Activated CD8-positive, alpha-beta memory T cell treated with anti-CD3 and anti-CD28 coated beads, Interleukin-2, amount 10 ng/mL, durations not matched to agents 7 days and 5 days (primary cell): ENCODE measurements at places on chromosomes 3 and 15.

DNA sequence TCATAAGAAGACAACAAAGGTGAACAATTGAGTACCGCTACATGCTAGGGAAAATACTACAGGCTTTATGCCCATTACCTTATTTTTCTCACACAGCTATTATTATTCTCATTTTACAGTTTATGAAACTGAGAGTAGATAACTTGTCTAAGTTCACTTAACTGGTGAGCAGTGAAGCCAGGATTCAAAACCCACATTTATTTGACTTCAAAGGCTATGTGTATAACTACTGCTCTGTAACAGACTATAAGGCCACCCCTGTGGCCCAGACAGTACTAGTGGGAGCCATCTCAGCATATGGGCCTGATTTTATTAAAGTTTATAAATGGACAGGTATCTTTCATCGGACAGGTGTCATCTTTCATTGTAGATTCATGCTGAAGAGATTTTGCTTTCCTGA lies 14.4 kb upstream of the BBX start:
- no peak for DNase-seq

DNA sequence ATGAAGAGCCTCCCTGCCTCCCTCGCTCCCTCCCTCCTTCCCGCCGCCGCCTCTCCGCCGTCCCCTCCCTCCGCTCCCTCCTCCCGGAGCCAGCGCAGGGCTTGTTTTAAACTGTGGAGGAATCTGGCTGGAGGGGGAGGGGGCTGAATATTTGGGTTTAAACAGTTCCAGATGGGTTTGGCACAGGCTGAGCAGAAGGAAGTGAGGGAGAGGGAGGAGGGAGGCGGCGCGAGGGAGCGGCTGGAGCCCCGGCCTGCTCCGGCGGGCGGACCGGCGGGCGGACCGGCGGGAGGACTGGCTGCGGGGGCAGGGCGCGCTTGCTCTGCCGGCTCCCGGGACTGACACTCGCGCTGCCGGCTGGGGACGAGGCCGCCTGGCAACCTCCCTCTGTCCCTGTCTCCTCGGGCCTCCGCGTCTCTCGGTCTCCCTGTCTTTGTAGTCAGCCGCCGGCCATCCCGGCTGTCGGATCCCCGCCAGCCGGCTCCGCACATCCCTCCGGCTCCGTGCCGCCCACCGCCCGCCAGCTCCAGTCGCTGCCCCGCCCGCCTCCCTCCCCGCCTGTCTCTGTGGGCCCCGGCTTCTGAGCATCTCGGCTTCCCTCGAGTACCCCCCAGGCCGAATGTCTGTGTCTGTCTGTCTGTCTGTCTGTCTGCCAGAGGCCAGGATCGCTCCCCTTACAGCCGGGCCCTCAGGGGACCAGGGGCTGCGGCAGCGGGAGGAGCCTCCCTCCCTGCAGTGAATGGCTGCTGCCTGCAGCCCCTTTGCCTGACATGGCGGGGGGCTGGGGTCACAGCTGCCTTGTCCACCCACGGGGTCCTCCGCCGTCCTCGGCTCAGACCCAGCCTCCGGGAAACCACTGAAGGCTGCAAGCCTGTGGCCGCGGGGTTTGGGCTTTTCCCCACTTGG lies 7.6 kb downstream of the EPHB3 start:
- DNase-seq, result no peak

DNA sequence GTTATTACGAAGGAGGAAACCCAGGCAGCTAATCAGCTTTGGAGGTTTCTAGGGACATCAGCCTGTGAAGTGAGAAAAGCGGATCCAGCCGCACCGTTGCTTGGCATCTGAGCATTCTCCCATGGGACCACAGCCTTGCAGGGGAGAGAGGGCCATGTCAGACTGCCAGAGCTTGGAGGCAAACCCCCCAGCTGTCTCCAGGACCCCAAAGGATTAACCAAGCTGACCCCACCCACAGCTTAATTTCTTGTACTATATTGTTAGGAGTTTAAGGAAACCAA lies 5.1 kb downstream of the IGDCC3 start:
- no peak for DNase-seq

GRCh38 chr15:101283931-101284330 lies 6.6 kb upstream of the SELENOS start:
- no peak for DNase-seq

DNA sequence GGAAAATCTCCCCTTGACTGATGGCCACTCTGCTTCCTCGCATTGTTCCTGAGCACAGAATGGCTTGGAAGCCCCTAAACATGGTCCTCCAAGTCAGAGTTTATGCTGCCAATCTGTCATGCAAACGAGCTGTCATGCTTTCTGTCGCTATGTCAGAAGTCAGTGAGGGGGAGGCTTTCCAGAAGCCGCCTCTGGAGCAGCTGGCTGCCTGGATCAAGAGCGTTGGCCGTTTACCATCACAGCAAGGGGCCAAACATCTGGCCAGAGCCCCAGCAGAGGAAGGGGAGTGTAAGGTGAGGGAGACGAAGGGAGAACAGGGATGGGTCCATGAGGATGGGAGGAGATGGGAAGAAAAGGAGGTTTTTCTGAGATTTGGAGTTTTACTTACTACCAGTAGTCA lies 372.6 kb upstream of the NR2F2 start:
- DNase-seq, result no peak

DNA sequence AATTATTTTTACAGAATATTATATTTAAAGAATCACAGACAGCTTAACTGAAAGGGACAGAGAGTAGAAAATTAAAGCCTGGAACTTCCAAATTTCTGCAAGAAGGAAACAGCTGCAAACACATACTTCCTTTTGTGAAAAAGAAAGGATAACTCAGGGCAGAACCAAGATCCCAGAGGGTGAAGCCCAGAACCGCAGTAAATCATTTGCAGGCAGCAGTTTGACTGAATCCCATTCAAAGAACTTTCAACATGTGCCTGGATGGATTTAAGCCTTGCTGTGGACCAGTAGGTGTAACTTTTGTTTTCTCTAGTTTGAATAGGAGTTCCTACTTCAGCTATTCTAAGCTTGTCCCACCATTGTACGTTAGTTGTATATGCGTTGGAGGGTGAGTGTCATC lies 733.2 kb downstream of the ROBO2 start:
- DNase-seq, result no peak

- no peak for DNase-seq
These were observed 70.5 kb upstream of the GOLGA8B start for GRCh38 chr15:34653992-34654391.

- no peak for DNase-seq
These were observed 14.9 kb upstream of the RFT1 start for GRCh38 chr3:53144862-53145712.

GRCh38 chr3:65173841-65174240 lies 486.0 kb upstream of the ADAMTS9 start:
- DNase-seq, result no peak

DNA sequence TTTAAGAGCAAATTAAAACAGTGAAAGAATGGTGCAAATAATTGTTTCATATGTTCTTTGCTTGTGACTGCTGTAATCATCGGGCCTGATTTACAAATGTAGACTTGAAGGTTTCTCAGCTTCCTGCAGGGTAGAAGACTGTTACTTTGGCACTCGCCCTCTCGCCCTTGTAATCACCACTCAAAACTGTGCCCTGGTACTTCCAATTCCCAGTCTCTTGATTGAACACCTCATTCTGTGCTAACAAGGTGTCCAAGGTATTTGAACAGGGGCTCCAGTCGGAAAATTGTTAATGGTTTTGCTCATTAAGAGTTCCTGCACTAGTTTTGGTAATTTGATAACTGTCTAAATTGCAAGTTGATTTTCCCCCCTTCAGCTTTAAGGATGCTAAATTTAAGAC lies 209.5 kb downstream of the ZIC1 start:
- DNase-seq, result no peak

GRCh38 chr15:58309963-58310928 lies 121.5 kb upstream of the LIPC start:
- DNase-seq, result no peak

DNA sequence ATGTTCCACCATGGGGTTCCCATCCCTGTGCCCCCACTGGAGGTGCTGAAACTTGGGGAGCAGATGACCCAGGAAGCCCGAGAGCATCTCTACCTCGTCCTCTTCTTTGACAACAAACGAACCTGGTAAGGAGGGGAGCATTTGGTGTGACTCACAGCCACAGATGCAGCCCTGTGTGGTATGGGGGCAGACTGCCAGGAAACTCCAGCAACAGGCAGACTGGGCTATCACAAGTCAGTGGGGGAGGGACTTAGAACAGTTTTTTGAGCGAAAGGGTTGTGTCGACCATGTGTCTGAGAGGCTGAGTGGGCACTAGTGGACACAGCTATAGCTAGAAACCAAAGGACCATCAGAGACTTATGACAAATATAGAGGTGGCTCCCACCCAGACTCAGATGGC lies 3.4 kb upstream of the OGG1 start:
- DNase-seq, result peak; percentile 65

- DNase-seq, result no peak
These were observed 81.8 kb downstream of the CLASP2 start for GRCh38 chr3:33636125-33636850.

DNA sequence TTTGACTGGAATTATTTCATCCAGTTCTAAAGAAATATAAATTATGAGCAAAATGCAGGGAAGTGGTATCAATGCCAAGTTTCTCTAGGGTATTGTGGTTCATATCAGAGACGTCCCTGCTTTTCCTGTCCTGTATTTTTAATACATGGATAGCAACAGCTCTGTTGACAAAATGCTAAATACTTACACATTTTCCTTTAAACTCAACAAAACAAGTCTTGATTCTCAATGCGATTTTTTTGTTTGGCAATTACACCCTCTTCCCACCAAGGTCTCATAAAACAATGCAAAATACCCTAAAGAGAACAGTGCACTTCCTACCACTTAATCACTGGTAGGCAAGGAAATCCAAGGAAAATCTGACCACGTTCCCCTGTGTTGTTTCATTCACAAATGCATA lies 120.0 kb downstream of the DUT start:
- no peak for DNase-seq

DNA sequence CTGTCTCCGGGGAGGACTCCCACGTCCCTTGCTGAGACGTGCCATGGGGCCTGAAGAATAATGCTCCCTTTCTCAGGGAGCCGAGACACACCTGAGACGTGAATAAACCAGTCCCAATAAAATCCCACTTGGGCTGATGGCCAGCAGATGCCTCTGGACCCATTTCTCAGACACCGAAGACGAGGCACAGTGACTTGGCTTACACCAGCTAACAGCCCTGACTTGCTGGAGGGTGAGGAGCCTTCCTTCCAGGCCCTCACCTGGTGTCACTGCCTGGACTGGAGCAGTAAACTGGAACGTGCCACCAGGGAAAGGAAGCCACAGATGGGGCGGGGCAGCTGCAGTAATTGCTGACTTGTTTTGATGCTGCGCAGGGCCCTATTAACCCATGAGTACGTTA lies 189.7 kb downstream of the PDZRN3 start:
- no peak for DNase-seq

DNA sequence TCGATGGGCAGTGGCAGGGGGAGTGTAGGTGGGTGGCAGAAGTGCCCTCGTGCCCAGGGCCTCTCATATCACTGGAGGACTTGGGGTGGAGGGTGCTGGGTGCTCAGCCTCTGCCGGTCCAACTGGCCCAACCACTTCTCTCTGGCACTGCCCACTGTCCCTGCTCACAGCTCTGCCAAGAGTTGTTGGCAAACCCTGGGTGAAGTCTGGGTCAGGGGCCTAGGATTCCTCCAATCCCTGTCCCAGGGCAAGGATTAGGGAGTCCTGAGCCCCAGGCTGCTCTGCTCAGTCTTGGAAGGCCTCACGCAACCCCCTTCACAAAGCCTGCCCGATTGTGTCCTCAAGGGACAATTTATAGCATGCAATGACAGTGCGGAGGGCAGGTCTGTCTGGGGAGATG lies 5.2 kb upstream of the PRKCD start:
- DNase-seq, result no peak

DNA sequence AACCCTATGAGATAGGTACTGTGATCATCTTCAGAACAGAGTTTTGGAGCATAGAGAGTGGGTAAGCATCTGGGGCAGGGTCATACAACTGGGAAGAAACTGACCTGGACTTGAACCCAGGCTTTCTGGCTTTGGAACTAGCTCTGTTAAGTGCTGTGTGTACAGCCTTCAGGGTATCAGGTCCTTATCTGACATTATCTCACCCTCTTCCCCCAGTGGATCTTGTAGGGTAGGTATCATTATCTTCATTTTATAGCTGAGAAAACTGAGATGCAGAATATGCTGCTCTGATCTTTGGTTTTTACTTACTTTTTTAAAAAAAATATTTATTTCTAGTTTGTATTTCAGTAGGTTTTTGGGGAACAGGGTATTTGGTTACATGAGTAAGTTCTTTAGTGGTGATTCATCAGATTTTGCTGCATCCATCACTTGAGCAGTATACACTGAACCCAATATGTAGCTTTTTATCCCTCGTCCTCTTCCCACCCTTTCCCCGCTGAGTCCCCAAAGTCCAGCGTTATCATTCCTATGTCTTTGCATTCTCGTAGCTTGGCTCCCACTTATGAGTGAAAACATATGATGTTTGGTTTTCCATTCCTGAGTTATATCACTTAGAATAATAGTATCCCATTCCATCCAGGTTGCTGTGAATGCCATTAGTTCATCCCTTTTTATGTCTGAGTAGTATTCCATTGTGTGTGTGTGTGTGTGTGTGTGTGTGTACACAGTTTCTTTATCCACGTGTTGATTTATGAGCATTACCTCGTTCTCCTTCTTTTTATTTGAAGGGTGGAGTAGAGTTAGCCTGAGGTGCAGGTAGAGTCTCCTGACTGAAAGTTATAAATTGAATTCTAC lies 271.2 kb downstream of the PTPRG start:
- DNase-seq, result no peak
